ENCODE measurements at places on chromosomes 7 and 10.

DNA sequence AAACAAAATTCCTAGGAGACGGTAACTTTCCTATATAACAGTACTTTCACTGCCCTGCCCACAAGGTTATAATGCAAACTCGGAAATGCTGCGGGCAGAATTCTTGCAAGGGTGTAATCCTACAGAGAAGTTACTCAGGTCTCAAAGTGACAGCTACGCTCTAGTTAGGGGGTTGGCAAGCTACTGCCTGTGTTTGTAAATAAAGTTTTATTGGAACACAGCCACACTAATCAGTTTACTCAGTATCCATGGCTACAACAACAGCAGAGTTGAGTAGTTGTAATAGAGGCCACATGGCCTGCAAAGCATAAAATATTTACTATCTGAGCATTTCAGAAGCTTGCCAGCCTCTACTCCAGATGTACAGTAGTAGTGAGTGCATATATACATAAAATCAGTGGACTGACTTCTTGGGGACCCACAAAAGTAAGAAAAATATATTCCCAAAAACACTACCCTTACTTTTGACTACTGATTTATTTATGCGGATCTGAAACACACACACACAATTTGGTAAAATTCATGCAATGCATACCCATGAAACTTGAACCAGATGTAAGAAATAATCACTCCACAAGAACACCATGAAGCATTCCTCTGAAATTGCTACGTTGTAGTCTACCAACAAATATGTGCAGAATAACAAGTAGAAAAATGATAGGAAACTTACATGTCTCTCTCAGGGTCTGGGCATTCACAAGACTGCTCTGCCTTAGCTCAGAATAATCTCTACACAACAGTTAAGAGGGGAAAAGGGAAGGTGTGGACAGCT, 53.0 kb downstream of the SMURF1 start:
- no peak for DNase-seq

GRCh38 chr7:142477079-142477651, 219.3 kb upstream of the PRSS58 start:
- no peak for DNase-seq

DNA sequence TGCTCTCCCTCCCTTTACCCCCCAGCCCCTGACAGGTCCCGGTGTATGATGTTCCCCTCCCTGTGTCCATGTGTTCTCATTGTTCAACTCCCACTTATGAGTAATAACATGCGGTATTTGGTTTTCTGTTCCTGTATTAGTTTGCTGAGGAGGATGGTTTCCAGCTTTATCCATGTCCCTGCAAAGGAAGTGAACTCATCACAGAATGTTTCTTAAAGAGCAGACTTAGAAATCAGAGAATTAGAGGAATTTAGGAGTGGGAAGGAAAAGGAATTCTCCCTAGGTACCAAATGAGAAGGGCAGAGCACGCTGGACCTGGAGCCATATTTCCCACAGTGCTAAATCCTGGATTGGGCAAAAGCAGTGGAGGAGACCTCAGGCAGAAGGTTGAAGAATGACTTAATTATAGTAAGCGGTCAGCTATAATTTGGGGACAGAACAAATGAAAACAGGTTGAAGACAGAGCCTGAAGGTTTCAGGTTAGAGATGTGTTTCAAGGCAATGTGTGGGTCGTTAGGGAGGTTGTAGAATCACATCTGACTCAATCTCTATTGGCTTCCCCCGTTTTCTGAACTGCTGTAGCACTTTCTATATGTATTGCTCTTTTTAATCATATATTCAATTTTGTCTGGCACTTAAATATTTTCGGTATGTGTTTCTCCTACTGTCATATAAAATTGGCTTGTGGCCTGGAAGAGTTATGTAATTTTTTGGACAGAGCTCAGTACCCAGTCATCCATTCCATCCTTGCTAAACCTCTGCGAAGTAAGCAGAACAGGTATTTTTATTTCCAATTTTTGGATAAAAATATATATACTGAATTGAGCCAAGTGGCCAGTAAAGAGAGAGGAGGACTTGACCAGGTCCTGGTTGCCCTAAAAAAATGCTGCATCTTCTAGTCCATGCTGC, 210.5 kb upstream of the KLF6 start:
- no peak for DNase-seq

- no peak for DNase-seq
These were observed 16.3 kb upstream of the SH2B2 start for GRCh38 chr7:102270178-102270887.

- no peak for DNase-seq
These were observed 6.6 kb downstream of the LDB3 start for GRCh38 chr10:86674912-86675311.

DNA sequence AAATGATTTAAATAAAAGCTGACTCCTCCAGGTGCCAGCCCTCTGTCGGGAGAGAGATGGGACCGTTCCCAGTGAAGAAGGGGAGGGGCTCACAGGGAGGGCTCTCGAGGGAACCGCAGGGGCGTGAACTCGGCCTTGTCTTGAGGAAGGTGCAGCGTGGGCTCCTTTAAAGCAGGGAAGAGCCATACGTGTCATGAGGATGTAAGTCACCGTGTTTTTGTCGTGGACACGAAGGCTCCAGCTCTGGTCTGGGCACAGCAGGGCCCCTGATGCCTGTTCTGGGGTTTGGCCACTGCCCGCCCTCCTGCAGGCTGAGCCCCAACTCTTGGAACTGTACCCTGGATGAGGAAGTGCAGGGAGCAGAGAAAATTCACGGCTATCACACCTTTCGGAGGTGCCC, 45.0 kb downstream of the JAKMIP3 start:
- DNase-seq: no peak

GRCh38 chr10:46080886-46081285, 34.8 kb upstream of the MSMB start:
- no peak for DNase-seq

GRCh38 chr7:143485500-143485899, 7.8 kb downstream of the TAS2R41 start:
- DNase-seq: no peak

GRCh38 chr10:15744217-15744865, 24.6 kb upstream of the ITGA8 start:
- DNase-seq: no peak

- no peak for DNase-seq
These were observed 26.1 kb upstream of the GPAM start for GRCh38 chr10:112209684-112210131.

DNA sequence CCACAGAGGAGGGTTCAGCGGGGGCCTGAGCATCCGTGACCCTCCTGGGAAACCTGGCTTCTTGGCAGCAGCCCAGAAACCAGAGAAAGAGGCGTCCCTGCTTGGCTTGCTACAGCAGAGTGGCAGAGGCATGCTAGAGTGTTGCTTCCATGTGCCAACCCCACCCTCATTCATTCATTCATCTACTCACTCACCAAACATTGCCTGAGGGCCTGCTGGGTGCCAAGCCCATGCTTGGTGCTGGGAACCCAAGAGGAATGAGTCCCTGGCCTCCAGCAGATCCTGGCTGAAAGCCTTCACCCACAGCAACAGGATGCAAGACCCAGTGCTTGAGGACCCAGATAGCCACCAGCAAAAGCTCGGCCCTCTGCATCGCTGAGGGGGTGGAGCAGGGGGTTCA, 129.0 kb downstream of the CDH23 start:
- no peak for DNase-seq

- DNase-seq: no peak
These were observed 23.0 kb downstream of the BZW2 start for GRCh38 chr7:16668978-16669377.

GRCh38 chr7:23293500-23294073, 5.6 kb upstream of the MALSU1 start:
- DNase-seq: no peak

All from left renal cortex interstitium (tissue), 4 donors.